ENCODE measurements at places on chromosomes 1 and 21.

- DNase-seq = no peak
These were observed 91.5 kb downstream of the SELENOF start for GRCh38 chr1:86822459-86822858.

DNA sequence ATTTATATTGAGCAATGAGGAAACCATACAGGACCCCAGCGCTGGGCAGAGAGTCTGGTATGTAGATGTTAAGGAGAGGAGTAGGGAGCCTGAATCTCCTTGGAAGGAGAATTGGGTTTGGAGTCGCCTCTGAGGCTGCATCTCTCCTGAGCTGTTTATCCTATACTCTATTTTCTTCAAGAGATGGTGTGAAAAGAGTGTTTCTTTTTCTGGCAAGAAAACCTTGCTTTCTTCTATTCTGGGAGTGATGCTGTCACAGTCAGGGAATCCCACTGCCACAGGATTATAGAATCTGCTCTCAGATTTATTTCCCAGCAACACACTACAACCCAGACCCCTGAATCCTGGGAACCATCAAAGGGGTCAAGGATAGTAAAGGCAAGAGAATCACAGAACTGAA is 3.3 kb downstream of the LURAP1 start:
- no peak for DNase-seq

- DNase-seq = no peak
These were observed 124.9 kb downstream of the KCNK1 start for GRCh38 chr1:233738850-233739249.

DNA sequence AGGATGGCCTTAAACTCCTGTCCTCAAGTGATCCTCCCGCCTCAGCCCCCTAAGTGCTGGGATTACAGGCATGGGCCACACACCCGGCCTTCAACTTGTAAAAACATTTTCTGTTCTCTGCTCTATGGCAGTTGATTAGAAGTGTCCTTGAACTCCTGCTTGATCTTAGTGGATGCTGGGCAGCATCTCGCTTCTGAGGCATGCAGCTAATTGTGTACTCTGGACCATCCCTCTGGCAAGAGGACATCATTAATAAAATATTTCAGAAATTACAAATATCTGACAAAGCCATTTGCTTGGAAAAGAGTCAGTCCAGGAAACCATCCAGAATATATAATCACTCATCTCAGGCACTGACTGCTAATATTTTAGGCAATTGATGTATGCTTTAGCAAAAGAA is 8.1 kb downstream of the NGF start:
- peak; percentile 66 for DNase-seq

DNA sequence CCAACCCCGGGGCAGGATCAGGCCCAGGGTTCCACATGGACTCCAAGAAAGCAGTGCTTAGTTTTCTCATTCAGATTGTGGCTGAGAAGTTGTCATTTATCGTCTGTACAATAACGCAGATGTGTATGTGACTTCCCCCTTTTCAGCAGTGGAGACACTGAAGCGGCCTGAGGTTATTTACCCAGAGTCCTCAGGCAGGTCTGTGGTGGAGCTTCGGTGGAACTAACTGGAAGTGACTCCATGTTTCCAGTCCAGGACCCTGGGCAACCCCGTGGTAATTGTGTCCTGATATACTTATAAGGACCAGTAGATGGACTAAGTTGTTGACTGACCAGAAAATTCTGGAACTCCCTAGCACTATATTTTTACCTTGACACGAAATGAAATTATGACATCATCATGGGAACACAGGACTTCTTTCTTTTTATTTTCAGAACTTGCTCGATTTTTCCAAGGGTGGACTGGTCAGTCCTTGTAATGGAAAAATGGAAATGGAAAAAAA is 1.0 kb upstream of the IER5 start:
- DNase-seq = no peak

- DNase-seq = no peak
These were observed 11.9 kb downstream of the LHX4 start for GRCh38 chr1:180241716-180242544.

- DNase-seq = no peak
These were observed 70.5 kb upstream of the NGF start for GRCh38 chr1:115408533-115408932.

GRCh38 chr1:14826172-14826636 is 227.7 kb downstream of the KAZN start:
- peak; percentile 3 for DNase-seq

DNA sequence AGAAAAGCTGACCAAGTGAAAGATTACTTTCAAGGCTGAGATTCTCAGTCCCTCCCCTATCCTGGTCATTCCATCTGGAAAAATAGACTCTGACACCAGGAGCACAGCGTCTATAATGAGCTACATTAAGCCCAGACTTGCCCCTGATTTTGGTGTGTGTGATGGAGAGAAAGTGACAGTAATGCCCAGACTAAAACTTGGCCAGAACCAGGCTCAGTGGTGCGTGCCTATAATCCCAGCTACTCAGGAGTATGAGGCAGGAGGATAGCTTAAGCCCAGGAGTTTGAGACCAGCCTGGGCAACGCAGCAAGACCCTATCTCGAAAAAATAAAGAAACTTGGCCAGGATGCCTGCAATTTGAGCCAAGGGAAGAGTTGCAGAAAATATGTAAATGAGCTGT is 15.9 kb downstream of the PLEKHA6 start:
- no peak for DNase-seq

DNA sequence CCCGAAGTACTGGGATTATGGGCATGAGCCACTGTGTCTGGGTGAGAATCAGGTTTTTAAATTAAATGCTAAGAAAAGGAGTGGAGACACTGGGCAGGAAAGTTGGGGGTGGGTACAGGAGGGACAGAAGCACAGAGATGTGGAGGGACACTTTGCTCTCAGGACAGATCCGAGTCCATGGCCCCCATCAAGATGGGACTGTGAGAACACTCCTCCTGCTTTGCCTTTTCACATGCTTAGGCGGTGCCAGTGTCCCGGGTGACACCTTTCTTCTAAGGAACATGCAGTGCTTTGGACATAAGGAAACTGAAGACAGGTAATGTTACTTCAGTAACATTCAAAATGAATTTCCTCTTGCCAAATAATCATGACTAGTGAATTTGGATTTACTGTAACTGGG is 16.7 kb downstream of the SLC25A33 start:
- DNase-seq = no peak

DNA sequence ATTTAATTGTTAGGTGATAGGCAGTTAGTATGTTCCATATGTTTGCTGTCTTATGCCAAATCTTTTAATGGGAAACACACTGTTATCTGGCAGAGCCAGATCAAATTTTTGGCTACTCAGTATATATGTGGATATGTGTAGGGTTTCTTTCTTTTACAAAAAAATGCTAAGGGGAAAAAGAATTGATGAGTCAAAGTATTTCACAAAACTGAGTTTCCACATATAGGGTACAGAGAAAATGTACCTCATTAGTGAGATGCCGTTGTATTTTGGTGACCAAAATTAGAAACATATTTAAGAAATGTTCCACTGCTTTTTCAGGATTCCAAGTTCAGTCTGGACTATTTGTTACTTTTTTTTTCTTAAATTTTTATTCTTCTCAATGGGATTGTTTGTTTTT is 201.2 kb upstream of the PTGFR start:
- DNase-seq = no peak

DNA sequence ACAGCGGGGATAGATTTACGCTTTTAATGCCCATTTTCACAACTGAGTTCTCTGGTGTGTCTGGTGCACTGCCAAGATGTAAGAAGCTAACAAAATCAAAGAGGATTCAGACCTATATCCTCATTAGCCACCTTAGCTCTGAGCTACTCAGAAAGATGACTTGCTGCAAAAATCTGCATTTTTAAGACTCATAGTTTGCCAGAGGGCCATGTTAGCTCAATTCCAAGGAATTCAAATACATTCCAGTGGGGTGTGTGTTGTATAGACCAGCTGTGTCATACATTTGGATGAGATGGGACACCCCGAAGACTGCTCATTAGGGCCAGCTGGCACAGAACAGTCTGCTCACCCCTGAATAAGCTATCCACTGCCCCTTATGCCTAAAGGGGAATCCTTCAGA is 8.9 kb downstream of the DENND2D start:
- DNase-seq = peak; percentile 80

- DNase-seq = no peak
These were observed 47.1 kb downstream of the DDAH1 start for GRCh38 chr1:85417876-85418275.

GRCh38 chr1:62876535-62876934 is 92.6 kb downstream of the ATG4C start:
- DNase-seq = no peak

DNA sequence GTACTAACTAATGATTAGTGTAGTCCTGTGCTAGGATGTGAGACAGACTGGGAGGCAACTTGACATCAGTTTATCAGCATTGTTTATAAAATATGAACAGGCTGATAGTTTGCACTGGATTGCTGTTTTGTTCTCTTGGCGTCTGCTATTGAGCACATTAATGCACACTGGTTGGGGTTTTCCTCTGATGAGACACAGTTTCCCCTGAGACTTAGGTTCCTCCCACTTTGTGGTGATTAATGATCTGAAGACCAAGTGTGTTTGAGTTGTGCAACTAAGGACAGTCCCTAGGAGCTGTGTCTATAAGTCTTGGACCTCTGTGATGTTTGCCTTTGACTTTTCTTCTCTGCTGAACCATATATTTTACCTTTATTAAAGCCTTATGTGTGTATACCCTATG is 1015.4 kb downstream of the AMY1C start:
- no peak for DNase-seq

DNA sequence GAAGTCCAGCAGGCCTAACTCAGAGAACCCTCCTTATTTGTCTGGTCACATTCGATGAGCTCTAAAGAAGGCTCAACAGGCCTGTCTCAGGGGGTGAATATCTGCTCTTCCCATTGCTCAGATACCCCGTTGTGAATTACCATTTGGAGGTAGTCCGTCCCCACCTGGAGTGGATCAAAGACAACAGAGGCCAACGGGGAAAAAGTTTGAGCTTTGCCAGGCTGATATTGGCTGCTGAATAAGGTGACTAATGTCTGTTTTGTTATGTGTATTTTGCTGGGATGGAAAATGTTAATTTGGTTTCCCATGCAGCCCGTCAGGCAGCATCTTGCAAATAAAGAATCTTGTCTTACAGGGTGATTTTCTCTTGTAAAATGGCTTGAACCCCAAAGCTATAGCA is 69.2 kb upstream of the EPS8L3 start:
- DNase-seq = no peak

DNA sequence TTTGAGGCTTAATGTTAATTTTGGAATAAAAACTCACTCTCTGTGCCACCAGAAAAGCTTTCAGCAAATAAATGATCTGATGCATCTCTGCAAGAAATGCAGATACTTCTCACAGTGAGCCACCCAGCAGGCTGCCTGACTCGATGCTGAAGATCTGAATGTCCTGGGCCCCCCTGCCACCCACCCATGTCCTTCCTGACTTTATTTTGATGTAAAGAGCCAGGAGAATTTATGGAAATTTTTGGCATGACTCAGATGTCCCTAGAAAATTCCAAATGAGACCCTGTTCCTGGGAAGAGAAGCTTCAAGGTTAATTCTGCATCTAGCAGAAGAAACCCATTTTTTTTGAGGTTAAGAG is 62.8 kb upstream of the COA6 start:
- DNase-seq = no peak

- DNase-seq = no peak
These were observed 207.1 kb downstream of the SLC35F3 start for GRCh38 chr1:234111458-234112142.

- DNase-seq = no peak
These were observed 935 bp upstream of the YIPF1 start for GRCh38 chr1:53890522-53890941.

DNA sequence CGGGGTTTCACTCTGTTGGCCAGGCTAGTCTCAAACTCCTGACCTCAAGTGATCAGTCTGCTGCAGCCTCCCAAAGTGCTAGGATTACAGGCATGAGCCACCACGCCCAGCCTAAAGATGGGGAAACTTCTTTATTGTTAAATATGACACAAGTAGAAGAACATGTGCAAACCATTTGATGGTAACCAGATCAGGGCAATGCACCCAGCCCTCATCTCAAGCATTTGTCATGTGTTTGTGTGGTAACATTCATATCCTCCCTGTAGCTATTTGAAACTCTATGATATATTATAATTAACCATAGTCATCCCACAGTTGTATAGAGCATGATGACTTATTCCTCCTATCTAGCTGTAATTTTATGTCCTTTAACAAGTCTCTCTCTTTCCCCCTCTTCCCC is 119.5 kb upstream of the TMPRSS2 start:
- DNase-seq = no peak

DNA sequence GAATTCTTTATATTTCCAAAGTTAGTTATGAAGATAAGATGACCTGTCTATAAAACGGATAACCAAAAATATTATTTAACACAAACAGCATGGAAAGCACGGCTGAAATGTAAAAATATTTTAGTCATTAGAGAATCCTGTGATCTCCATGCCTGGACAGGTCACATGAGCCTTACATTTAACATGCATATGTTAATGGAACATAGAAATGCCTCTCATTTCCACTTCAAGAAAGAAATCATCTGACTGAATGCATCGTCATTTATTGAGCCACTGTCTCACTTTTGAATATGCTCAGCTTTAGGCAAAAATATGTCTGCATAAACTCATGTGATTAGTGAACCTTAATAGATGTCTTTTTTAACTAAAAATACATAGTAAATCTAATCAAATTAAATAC is 115.5 kb upstream of the COL24A1 start:
- no peak for DNase-seq

- peak; percentile 47 for DNase-seq
These were observed 82.2 kb downstream of the FMN2 start for GRCh38 chr1:240173836-240174235.

GRCh38 chr1:4310396-4310923 is 343.9 kb upstream of the AJAP1 start:
- DNase-seq = no peak

DNA sequence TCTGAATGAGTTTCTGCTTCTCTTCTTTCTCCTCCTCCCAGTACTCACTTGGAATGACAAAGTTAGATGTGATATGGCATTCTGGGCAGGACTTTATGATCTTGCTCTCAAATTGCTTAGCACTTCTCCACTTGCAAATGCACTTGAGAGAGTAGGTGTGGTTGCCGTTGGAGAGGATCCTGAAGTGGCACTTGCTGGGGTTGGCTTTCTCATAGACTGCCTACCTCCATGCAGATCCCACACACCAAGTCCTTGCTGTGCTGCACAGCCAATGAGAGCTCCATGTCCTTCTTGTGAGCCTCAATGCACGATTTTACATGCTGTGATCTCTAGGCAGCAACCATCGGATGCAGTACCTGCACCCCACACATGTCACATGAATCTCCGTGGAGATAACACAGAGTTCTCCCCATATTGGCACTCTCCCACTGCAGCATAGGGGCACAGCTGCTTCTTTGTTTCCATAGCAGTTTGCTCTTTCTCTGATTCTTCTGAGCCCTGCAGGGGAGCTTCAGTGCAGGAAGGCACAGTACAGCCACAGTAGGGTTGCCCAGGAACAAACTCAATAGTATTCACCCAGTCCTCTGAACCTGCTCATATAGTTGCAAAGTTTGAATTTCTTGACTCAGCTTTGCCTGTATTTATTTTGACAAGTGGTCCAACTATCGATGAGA is 45.2 kb downstream of the ZNF691 start:
- DNase-seq = no peak

- DNase-seq = no peak
These were observed 38.8 kb downstream of the POFUT2 start for GRCh38 chr21:45248893-45249381.

- DNase-seq = peak; percentile 95
These were observed 207.4 kb upstream of the RUNX1 start for GRCh38 chr21:35256468-35256988.
